ENCODE measurements at places on chromosomes 5 and 9.

DNA sequence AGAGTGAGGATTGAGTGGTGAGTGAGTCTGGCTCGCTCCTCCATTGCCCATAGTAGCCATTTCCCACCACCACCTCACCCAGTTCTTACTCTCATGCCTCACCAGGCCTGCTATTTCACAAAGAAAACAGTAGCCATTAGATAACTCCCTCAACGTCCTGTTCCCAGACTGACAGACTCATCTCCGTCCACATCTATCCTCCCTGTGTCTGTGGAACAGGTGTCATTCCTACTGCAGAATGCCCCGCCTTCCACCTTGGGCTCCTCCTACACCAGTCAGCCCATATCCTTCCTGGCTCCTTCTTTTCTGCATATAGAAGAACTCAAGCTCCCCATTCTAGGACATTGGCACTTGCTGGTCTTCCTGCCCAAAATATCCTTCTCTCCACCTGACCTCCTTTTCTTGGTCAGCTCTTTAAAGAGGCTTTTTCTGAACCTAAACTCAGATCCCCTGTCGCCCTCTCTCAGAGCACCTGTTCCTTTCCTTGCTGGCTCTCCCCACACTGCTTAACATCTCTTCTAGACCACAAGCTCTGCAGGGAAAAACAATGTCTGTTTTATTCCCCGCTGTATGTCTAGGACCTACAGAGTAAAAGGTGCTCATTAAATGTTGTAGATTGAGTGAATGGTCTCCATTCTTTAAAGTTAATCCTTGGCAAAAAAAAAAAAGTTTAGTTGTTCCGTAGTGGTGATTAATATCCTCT is 3.2 kb downstream of the TNFAIP8 start:
- no peak for DNase-seq

DNA sequence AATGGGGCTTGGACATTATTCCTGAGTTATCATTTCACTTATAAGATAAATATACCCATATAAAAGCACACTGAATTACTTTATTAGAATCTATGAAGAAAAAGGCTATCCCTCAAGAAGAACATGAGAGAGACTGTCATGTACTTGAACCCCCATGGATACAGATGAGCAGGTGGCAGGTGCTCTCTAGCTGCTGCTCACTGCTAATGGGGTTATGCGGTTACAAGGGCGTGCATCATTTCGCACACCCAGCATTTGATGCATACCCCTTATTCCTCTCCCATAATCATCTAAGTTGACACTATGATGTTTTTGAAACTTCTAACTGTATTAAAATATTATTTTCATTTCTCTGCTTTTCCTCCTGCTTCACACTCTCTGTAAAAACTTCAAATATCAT is 16.4 kb downstream of the ITK start:
- no peak for DNase-seq

- DNase-seq: no peak
These were observed 88.9 kb upstream of the CACNA1B start for GRCh38 chr9:137788561-137789294.

DNA sequence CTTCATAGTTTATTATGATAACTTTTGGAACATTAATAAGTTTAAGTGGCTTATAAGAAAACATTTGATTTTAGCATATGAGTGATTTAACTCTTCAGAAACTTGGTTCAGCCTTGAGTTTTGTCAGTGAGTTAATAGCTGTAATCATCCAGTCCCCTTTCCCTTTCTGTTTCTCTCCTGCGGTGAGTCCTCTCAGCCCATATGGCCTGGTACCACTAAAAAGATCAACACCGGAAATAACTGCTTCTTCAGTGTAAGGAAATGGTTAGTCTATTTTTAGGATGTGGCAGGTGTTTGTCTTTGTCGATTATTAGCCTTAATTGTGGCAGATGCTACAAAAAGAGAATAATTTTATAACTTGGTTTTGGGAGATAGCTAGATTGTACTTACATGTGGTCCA is 120.2 kb upstream of the GRHPR start:
- no peak for DNase-seq

- peak; percentile 47 for DNase-seq
These were observed 11.0 kb upstream of the ERMP1 start for GRCh38 chr9:5843794-5844471.

DNA sequence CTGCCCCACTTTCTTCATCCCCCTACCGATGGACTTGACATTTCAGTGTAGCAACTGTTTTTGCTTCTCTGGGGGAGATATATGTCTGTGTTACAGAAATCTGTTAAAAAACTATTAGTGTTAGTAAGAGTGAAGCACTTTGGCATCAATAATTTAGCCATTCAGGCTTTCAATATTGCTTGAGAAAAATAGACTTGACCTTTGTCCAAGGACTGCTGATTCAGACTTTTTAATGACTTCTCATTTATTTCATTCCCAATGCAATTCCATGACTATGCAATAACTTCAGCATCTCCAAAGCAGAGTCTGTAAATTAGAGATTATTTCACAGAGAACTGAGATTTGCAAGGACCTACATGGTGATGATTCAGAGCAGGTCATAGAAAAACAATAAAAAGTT is 104.1 kb upstream of the SPEF2 start:
- DNase-seq: no peak

GRCh38 chr5:52998552-52999313 is 9.6 kb downstream of the ITGA2 start:
- DNase-seq: no peak

GRCh38 chr9:99294850-99295461 is 72.9 kb downstream of the SEC61B start:
- no peak for DNase-seq

GRCh38 chr5:19496056-19496455 is 491.9 kb downstream of the CDH18 start:
- DNase-seq: no peak

DNA sequence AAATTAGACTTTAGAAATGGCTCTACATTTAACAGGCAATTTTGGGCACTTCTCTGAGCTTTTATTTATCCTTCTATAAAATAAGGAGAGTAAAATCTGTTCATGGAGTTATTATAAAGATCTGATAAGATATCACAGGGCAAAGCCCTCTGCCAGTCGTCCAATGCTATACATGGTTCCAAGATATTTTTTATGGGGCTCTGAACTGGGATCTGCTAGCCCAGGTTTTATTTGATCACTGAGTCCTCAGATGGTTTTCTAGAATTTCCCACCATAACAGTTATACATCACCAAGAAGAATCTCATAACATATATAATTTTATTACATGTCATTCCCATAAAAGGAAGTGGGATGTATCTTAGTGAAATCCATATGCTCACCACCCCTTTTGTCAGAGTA is 23.2 kb upstream of the IQGAP2 start:
- no peak for DNase-seq
